ENCODE measurements at places on chromosomes 12 and 14.

DNA sequence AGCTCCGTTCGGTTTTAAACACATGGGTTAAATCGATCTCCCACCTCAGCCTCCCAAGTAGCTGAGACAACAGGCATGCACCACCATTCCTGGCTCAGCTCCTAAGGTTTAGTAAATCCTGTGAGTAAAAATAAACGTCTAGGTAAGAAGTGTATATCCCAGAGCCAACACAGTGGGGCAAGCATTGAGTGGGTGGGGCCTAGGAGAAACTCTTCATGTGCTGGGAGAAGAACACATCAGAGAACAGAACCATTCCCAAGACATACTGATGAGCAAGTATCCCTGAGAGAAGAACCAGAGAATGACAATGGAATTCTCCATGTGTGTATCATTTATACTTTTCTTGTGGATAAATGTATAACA, 86.3 kb downstream of the SEC23A start:
- DNase-seq: no peak

DNA sequence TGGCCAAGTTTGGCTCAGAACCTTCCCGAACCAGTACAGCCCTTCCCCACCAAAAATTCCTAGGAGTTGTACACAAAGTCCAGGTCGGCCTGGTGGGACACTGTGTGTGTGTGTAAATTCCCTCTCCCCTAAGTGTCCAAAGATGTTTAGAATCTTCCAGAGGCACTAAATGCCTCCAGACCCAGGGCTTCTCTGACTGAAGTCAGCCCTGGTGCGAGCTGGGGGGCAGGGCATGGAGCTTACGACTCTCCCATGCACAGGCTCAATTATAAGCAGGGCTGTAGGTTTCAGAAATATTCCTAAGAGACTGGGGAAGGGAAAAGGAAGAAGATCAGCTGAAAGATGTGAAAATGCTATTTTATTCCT, 106.9 kb upstream of the ATF7IP start:
- DNase-seq: no peak

- DNase-seq: no peak
These were observed 70.6 kb downstream of the KIF21A start for GRCh38 chr12:39372204-39372925.

GRCh38 chr12:93902736-93903562, 225.8 kb downstream of the CRADD start:
- no peak for DNase-seq

- no peak for DNase-seq
These were observed 191.8 kb downstream of the C12orf75 start for GRCh38 chr12:105522166-105522825.

GRCh38 chr14:24982472-24983155, 67.3 kb downstream of the STXBP6 start:
- no peak for DNase-seq

DNA sequence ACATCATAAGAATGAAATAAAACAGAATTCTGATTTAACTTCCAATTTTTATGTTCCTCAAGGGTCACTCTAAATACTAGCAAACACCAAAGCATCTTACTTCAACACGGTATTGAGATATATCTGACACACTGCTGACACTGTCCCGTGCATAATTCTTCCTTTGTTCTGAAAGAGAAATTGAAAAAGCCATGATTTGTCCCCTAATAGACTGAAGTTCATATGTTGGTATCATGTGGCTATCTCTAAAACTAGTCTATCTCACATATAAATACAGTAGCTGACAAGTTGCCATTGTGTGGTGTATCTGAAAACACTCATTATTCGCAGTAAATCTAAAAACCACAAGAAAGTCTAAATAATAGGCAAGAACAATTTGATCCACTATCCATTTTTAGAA, 118.4 kb downstream of the EPS8 start:
- no peak for DNase-seq

GRCh38 chr12:16603916-16604575, 1.9 kb downstream of the LMO3 start:
- peak; percentile 56 for DNase-seq

DNA sequence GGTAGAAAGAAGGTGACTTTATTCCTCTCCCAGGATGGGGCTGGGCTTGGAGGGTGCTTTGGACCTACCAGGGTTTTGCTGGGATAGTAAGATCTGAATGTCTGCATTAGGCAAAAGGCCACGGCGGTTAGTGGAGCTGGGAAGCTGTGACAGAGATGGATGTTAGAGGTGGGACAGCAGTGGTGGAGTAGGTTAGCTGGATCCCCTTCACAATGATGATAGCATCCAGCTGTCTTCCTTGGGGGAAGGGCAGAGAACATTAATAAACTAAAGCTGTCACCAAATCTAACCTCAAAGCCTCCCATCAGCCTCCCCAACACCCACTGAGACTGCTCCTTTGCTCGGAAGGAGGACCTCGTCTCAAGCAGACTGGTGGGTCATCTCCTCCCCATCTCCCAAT, 104.8 kb downstream of the GPATCH2L start:
- no peak for DNase-seq

DNA sequence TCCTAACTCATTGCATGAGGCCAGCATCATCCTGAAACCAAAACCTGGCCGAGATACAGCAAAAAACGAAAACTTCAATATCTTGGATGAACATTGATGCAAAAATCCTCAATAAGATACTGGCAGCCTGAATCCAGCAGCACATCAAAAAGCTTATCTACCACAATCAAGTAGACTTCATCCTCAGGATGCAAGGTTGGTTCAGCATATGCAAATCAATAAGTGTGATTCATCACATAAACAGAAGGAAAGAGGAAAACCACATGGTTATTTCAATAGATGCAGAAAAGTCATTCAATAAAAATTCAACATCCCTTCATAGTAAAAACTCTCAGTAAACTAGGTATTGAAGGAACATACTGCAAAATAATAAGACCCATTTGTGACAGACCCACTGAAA, 56.5 kb upstream of the PPFIA2 start:
- DNase-seq: no peak

- no peak for DNase-seq
These were observed 96.2 kb upstream of the SLC38A2 start for GRCh38 chr12:46468813-46469212.

GRCh38 chr12:117101953-117102799, 3.0 kb upstream of the TESC start:
- no peak for DNase-seq

DNA sequence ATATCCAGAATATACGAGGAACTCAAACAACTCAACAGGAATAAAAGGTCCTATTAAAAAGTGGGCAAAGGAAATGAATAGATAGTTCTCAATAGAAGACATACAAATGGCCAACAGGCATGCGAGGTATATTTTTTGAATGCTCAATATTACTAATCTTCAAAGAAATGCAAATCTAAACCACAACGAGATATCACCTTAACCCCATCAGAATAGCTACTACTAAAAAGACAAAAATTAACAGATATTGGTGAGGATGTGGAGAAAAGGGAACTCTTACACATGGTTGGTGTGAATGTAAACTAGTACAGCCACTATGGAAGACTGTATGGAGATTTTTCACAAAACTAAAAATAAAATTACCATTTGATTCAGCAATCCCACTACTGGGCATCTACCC, 99.2 kb downstream of the TMEM260 start:
- DNase-seq: no peak

DNA sequence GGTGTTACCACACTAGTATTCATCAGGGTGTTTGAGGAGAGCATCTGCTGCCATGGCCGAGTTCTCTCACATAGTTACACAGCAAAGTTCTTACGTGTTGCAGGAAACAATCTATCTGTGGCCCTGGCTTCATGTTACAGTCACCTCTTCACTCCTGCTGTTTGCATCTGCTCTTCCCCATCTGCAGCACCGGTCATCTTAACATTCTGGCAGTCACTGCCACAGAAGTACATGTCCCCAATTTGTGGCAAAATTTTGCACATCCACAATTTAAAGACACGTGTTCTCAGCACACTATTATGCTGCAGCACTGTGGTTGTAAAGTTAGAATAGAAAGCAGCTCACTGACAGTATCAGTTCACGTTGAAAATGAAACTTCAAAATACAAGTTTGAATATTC, 23.2 kb downstream of the MAPK1IP1L start:
- no peak for DNase-seq

DNA sequence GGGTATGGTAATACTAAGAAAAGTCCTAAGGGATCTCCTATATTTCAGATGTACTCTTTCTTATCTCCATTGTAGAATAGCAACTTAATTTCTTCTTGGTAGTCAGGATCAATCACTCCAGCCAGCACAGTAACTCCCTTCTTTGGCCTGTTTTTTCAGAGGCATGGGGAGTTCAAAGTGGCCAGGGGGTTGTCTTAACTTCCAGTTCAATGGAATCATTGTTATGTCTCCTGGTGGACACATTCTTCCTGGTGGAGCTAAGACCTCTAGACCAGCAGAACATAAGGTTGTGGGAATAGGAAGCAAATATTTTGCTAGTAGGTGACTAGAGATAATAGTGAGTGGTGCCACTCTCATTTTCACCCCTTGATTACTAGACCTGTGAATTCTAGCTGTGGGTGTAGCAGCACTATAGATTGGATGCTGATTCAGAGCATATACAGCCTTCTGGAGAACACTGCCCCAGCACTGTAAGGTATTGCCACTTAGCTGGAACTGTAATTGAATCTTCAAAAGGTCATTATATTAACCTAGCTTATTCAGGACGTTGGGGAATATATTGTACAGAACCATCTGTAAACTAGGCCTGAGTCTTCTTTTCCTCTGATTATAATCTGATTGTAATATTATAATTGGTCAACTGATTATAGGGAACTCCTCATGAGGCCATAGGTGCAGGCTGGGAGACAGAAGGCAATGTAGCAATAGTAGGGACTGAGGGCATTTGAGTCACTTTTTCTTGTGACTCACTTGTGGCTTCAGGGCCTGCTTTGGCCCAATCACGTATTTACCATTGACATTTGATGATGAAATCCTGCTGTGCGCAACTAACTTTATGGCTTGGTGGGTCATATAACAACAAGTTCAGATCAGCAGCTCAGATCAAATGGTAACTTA, 60.2 kb upstream of the ATP2B1 start:
- no peak for DNase-seq

DNA sequence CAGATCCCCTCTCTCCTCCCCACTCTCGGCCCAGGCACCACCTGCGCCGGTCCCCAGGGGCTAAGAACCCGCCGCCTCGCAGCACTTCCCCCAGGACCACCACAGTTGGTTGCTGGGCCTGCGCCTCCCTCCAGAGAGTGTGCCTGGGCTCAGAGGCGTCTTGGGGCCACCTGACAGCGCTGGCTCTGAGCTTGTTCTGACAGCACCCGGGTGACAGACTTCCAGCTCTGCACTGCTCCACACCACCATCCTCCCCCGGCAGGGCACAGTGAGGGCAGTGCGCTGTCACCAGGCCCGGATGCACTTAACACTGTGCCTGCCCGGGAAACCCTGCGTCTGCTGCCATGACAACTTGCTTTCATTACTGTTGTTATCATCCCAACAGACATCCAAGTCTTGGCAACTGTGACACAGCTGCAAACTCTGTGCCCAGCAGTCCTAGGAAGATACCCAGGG, 6.6 kb downstream of the BRF1 start:
- DNase-seq: peak; percentile 87

GRCh38 chr12:26056335-26056734, 68.5 kb downstream of the BHLHE41 start:
- DNase-seq: no peak

- DNase-seq: no peak
These were observed 114.2 kb upstream of the ARHGAP5 start for GRCh38 chr14:31962920-31963319.

GRCh38 chr12:54211920-54212319, 23.1 kb upstream of the SMUG1 start:
- no peak for DNase-seq

GRCh38 chr14:66072190-66073084, 413.7 kb upstream of the CCDC196 start:
- DNase-seq: no peak

GRCh38 chr12:103494734-103495468, 867 bp downstream of the C12orf42 start:
- DNase-seq: no peak

- no peak for DNase-seq
These were observed 8.0 kb downstream of the SCNN1A start for GRCh38 chr12:6367065-6367968.

DNA sequence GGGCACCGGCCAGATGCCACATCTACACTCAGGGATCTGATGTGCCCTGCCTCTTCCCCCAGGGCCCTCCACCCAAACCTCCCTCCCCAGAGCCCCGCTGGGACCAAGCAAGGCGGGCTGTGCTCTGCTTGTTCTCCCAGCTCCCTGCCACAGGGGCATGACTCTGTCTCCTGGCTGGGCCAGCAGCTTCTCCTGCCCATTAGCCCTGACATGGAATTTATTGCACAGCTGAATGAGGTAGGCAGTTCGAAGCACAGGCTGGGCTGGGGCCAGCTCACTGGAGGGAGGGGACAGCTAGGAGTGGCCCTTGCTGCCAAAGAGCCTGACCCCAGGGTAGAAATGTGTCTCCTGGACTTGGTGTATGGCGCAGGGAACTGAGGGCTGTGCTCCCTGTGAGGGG, 42.4 kb downstream of the ARL6IP4 start:
- no peak for DNase-seq

GRCh38 chr14:64556526-64556925, 6.8 kb downstream of the PPP1R36 start:
- no peak for DNase-seq

- no peak for DNase-seq
These were observed 22.3 kb upstream of the CTDSP2 start for GRCh38 chr12:57868851-57869268.

- no peak for DNase-seq
These were observed 61.3 kb upstream of the CORO1C start for GRCh38 chr12:108792361-108793292.

- peak; percentile 56 for DNase-seq
These were observed 977.9 kb downstream of the TMTC2 start for GRCh38 chr12:83664650-83665049.

GRCh38 chr12:120367924-120368788, 808 bp downstream of the MSI1 start:
- DNase-seq: no peak

DNA sequence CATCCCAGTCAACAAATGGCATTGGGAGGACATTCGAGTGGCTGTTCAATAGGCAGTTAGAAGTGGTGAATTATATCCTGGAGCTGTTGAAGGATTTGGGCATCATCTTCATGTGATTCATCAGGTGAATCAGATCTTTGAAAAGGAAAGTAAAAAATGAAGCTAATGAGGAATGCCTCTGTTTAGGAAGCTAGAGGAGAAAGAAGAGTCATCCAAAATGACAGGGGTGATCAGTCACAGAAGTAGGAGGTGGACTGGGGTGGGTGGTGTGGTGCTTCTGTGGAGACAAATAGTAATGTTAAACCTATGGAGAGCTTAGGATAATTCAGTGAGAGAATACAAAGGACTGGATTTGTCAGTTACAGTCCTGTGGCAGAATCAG, 32.7 kb downstream of the DIP2B start:
- DNase-seq: no peak

DNA sequence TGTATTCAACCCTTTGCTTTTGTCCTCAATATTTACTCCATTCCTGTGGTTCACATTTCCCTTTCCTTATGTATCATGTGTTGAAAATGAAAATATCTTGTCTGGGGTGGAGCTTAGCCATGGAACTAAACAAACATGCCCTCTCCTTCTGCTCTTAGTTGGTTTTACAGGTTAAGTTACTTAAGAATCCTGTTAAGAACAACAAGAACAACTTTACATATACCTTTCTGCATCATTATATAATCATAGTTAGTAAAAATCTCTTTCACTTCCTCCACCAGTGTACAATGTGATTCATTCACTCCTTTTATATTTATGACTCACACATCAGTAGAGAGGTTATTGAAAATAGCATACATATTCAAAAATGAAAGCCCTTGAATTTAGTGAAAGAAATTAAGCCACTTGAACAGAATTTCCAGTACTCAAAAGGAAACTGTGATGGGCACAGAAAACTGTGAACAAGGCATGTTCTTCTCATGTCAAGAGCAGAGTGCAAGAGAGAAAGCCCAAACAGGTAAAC, 307.7 kb downstream of the CCDC91 start:
- no peak for DNase-seq

- DNase-seq: no peak
These were observed 909.4 kb upstream of the LRFN5 start for GRCh38 chr14:40697231-40697630.

Data from COR-L47 (cell line).